Heart left ventricle (tissue), 16 donors: ENCODE measurements at places on chromosomes 13 and 19.
A peak's percentile ranks its signal among the peaks of the same experiment; 100 is the strongest.

DNA sequence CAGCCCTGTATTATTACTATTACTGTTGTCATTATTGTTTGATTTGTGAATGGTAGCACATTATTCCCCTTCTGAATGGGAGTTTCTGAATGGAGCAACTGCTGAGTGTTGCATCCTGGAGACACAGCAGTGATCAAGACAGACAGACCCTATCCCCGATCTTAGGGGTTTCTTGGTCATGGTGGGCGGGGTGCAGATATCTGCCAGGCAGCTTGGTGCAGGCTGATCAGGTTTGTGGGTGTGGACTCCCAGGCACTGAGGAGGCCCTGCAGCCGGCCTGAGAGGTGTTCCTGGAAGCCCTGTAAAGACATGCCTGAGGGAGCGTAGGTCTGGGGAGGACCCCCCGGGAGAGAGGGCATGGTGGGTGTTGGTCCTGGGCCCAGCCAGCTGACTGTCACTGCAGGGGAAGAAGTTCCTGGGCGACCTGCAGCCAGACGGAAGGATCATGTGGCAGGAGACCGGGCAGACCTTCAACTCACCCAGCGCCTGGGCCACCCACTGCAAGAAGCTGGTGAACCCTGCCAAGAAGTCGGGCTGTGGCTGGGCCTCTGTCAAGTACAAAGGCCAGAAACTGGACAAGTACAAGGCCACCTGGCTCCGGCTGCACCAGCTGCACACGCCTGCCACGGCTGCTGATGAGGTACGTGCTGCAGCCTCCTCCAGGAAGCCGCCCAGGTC lies 2.1 kb downstream of the MPND start:
- no peak for DNase-seq

GRCh38 chr13:62302341-62302740 lies 886.7 kb upstream of the PCDH20 start:
- no peak for DNase-seq

DNA sequence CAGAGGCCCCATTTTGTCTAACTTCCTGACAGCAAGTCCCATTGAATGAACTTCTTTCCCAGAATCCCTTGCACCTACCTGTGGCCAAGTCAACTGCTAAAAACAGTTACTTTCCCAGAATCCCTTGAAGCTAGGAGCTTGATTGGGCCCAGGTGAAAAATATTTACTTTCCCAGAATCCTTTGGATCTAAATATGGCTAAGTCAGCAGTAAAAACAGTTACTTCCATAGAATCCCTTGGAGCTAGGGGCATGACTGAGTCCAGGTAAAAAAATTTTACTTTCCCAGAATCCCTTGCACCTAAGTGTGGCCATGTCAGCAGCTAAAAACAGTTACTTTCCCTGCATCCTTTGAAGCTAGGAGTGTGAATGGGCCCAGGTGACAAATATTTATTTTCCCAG lies 13.2 kb upstream of the MEIS3 start:
- no peak for DNase-seq

DNA sequence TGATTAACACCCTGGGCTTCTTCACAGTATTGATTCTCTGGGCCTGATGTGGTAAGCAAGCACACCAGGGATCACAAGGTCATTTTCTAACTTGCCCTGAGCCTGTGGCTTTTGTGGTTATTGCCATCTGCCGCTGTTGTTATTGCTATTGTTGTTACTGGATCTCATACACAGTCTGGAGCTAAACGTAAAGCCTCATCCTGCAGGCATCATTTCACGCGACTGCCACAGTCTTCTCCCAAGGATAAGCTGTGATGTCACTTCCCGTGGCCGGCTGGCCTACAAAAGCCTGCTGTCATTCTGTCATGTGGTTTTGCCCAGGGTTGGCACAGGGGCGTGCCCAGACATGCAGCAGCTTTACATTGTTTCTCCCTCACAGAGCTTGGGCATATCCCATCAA lies 154.0 kb upstream of the GPR12 start:
- DNase-seq: no peak

DNA sequence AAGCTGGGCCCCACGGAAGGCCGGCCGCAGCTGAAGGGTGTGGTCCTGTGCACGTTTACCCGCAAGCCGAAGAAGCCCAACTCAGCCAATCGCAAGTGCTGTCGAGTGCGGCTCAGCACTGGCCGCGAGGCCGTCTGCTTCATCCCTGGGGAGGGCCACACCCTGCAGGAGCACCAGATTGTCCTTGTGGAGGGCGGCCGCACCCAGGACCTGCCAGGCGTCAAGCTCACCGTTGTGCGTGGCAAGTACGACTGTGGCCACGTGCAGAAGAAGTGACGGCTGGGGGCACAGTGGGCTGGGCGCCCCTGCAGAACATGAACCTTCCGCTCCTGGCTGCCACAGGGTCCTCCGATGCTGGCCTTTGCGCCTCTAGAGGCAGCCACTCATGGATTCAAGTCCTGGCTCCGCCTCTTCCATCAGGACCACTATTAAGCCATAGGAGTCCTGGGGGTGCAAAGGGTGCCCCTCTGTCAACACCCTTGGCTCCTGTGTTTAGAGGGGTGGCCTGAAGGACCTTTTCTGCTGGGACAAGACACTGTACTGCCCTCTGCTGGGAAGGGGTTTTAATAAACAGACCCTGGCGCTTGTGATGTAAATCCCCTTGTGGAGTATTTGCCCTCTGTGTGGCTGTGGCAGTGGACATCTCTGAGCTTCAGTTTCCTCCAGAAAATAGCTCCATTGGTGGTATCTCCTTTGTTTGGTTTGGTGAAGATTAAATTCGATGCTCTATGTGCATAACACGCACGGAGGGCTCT lies 1.9 kb downstream of the MRPS12 start:
- no peak for DNase-seq

- DNase-seq: no peak
These were observed 652.1 kb upstream of the GPC6 start for GRCh38 chr13:92574499-92574898.

- DNase-seq: no peak
These were observed 260.8 kb downstream of the EFNB2 start for GRCh38 chr13:106274551-106275203.

GRCh38 chr13:48631441-48631840 lies 22.3 kb upstream of the CYSLTR2 start:
- no peak for DNase-seq

GRCh38 chr13:80171096-80171495 lies 169.8 kb downstream of the SPRY2 start:
- DNase-seq: no peak

- no peak for DNase-seq
These were observed 118.4 kb upstream of the SLC7A1 start for GRCh38 chr13:29713839-29714238.

GRCh38 chr13:30696278-30697176 lies 38.8 kb upstream of the ALOX5AP start:
- peak; percentile 64 for DNase-seq

DNA sequence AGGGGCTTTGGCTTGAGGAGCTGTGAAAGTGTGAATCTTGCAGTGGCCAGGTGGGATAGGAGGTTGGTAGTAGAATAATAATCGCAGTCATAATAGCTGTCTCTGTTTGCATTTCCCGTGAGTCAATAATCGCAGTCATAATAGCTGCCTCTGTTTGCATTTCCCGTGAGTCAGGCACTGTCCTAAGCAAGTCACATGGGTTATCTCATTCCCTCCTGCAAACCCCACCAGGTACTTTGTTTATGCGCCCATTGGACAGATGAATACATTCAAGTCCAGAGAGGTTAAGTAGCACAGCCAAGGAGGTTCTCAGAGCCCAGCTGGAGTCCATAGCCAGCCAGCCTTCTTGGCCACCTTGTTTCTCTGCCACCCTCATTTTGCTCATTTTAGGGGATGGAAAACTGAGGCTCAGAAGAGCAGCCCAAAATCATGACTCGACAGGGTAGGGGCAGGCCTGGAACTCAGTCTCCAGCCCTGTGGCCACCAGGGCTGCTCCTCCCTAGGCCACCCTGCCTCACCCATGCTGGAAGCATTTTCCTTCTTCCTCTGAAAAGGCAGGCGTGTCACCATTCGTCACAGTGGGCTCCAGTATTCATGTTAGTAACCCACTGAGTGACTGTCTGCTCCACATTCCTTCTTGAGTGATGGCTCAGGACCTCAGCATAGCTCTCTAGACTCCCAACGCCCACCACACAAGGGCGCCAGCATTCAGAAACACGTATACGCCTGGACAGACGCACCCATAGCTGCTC lies 206.2 kb downstream of the URI1 start:
- DNase-seq: no peak

- peak; percentile 83 for DNase-seq
These were observed at the start of gene GSX1 for GRCh38 chr13:27792393-27793218. Gene GSX1 (plus strand): TSS chr13:27792483. CDS start chr13:27792691, 208 bp downstream.

GRCh38 chr19:19581391-19581790 lies 37.1 kb downstream of the PBX4 start:
- DNase-seq: no peak

- DNase-seq: no peak
These were observed 173.9 kb downstream of the DCLK1 start for GRCh38 chr13:35957241-35957731.
